ENCODE measurements at places on chromosomes 5 and 9.

DNA sequence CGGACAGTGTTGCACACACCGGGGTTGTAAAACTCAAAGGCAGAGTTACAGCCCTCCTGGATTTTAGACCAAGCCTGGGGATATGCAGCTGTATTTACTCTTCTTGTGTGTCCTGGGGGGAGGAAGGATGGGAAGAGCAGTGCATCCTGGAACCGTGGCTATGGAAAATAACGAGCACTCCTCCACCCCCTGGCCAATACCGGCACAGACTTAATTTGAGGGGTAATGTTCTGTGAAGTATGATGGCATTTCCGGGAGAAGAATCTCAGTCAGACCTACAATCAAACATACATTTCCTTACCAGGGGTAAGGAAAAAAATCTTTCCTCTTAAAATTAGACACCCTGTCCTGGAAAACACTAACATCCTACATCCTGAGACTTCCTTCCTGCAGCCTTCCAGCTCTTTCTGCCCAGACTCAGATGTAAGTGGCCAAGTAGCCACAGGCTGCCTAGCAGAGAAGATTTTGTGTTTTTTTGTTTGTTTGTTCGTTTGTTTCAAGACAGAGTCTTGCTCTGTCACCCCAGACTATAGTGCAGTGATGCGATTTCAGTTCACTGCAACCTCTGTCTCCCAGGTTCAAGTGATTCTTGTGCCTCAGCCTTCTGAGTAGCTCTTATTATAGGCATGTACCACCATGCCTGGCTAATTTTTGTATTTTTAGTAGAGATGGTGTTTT is 11.0 kb upstream of the ERMP1 start:
- DNase-seq = peak; percentile 63

DNA sequence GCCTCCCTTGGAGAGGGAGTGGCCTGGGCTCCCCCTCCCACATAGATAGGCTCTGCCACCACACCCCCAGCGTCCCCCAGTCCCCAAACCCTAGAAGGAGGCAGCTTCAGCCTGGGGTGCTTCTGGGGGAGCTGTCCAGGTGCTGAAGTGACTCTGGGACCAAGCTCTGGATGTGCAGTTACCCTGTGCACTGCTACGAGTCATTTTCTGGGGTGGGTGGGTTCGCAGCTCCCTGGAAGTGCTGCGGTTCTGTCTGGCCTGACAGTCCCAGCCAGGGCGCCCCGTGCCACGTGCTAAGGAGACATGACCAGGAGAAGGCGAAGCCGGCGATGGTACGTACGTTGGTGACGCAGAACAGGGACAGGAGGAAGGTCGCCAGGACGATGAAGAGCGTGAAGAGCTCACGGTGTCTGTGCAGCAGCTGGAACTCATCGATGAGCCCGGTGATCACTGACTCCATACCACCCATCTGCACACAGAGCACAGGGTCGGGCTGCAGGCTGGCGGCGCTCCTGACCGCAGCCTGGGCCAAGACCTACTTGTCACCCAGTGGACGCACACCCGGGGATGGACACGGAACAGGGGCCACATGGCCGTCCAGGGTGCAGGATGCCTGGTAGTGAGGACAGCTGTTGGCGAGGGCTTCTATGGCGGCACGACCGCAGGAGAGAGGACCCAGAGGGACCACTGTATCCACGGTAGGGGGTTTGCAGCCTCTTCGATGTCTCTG is 35.7 kb downstream of the SLC6A3 start:
- DNase-seq = peak; percentile 6

DNA sequence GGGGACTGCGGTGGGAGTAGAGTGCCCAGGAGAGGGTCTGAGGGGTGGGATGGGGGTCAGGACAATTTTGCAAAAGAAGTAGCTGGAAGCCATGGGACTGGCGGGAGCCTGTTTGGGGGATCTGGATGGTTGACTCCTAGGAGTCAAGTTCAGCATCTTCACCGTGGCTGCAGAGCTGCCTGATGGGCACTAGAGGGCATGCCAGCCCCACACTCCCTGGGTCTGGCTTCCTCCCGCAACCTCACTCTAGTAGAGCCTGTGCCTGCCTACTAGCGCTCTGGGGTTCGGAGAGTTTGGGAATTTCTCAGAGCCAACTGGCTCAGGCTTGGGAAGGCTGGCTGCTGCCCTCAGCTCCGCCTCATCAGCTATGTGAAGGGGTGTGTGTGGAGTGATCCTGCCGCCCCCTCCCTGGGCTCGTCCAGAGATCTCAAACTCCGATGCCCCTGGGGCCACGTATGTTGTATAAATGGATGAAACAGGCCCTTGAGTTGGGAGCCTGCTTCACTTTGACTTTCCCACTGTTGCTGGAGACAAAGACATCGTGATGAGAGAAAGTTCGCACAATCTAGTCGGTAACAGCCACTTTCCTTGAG is 10.8 kb downstream of the TSPAN17 start:
- no peak for DNase-seq

DNA sequence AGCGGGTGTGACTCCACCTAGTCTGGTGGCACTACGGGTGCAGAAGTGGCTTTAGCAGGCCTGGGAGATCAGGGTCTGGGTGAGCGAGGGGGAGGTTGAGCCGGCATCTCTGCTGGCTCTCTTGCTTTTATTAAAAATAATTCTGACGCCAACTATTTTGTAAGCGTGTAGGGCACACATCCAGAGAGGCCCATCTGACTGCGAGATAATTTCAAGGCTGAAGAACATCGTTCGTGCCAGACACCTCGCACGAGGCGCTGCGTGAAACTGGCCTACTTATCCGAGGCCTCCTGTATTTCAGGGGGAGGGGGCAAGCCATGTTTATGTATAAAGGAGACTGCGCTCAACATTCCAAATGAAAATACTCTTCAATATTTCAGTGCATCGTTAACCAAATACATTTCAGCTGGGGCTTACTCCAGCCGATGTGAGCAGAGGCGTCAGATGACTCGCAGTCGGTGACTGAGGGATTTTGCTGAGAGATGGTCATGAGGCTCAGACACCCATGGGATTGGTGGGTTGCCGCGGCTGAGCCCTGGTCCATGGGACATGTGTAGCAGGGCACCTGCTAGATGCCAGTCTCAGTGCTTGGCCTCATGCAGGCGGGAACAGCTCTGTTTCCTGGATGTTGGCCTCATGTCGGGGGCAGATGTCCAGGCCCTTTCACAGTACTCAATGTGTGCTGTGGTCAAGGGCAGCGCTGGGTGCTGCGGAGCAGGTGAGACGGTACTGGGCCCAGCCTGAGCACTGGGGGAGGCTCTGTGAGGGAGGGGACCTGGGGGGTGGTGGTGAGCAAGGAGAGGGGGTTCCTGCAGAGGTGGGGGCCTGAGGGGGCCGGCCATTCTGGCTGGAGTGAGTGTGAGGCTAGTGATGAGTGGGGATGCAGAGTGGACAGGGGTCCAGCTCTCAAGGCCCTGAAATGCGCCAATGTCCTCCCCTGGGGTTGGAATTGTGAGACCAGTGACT is 201.5 kb downstream of the DAB2IP start:
- DNase-seq = no peak

- no peak for DNase-seq
Measured at GRCh38 chr5:80128141-80128540, 93.0 kb downstream of the THBS4 start.

- no peak for DNase-seq
Measured at GRCh38 chr9:18492612-18493011, 18.7 kb downstream of the ADAMTSL1 start.

DNA sequence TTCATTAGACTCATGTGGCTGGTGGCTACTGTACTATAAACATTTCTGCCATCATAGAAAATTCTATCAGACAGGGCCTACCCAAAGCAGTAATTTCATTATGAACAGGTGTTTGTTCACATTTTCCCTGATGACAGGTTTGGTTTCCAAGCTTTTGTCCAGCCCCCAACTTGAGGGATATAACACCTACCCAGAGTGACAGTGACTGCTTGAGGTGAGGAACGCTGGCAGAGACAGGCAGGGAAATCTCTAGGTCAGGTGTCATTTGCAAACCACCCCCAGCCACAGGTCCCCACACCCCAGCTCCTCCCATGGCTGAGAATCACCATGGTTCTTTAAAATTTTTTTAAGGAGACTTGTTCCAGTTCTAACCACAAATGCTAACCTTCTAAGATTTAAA is 25.5 kb downstream of the GOLM1 start:
- no peak for DNase-seq

GRCh38 chr5:151283120-151283825 is 20.3 kb downstream of the SLC36A3 start:
- no peak for DNase-seq

DNA sequence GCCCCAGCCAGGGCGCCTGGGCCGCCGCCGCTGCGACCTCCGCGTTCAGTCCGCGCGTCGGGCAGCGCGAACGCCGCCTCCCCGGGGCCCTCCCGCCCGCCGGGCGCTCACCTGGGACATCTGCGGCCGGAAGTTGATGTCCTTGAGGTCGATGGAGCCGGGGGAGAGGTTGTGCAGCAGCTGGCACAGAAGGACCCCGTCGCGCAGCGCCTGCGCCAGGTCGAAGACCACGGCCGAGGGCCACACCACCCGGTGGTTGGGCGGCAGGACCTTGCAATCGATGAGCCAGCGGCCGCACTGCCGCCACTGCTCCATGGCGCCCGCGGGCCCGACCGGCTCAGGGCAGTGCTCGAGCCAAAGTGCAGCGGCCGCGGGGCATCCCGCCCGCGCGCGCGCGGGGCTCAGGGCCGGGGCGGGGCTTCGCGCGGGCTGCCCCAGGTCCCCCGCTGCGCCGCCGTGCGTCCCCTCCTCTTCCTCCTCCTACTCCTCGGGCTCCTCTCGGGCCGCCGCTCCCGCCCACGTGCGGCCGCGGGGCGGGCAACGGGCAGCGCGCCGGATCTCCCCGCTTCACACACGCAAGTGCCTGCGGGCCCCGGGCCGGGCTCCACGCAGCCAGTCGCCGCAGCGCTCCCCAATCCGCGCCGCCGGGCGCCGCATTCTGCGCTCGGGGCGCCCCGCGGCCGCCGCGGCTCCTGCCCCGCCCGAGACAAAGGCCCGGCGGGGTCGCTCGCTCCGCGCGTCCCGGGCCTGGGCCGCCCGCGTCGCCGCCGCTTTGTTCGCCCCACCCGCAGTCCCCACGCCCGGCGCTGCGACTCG is at the start of gene VAV2:
TSS of gene VAV2 (minus strand) at position 361 of the 816 bp plus-strand sequence. CDS start at position 315, 46 bp downstream.
- no peak for DNase-seq

- DNase-seq = no peak
Measured at GRCh38 chr5:133713751-133714150, 101.4 kb upstream of the FSTL4 start.

- DNase-seq = peak; percentile 38
Measured at GRCh38 chr9:99057665-99058625, 47.0 kb upstream of the TGFBR1 start.

DNA sequence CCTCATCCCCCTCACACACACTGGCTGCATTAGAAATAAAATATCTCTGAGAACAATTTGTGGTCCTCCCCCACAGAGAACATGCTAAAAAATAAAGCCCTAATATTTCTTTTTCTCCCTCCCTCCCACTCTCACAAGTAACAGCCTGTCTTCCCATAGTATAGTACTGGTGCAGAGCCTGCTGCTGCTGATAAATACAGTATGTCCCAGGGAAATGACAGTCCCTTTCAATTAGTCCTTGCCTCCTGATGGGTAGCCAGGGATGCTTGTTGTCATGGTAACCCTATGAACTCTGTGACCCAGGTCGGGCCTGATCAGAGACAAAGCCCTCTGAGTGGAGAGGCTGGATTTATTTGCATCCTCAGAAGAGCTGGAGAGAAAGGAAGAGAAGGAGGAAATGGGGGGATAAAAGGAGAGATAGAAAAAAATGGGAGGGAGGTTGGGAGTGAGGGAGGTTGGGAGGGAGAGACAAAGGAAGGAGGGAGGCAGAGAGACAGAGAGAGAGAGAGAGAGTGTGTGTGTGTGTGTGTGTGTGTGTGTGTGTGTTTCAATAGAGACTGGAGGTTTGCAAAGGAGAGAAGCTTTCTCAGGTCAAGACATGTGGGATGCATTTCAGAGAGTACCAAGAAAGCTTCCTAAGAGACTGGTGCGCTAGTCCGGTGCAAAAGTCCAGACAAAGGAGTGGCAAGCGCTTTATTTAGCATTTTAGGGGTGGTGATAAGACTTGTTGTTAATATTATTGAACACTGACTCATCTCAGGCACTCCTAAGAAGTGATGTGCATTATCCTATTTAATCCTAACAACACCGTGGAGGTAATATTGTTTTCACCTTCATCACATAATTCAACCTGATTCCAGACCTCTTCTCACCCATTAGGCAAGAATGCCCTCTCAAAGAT is 260.8 kb downstream of the FAM114A2 start:
- DNase-seq = no peak

- no peak for DNase-seq
Measured at GRCh38 chr5:43041110-43041668, 1.1 kb upstream of the ANXA2R start.

- DNase-seq = no peak
Measured at GRCh38 chr9:106207298-106207697, 513.0 kb downstream of the TMEM38B start.

GRCh38 chr9:129365196-129365595 is 187.1 kb upstream of the IER5L start:
- DNase-seq = no peak

- DNase-seq = no peak
Measured at GRCh38 chr5:1931604-1932231, 49.0 kb upstream of the IRX4 start.

- DNase-seq = no peak
Measured at GRCh38 chr9:114445616-114446015, 57.8 kb upstream of the AKNA start.

- DNase-seq = no peak
Measured at GRCh38 chr5:132459983-132460838, 30.4 kb downstream of the IRF1 start.

DNA sequence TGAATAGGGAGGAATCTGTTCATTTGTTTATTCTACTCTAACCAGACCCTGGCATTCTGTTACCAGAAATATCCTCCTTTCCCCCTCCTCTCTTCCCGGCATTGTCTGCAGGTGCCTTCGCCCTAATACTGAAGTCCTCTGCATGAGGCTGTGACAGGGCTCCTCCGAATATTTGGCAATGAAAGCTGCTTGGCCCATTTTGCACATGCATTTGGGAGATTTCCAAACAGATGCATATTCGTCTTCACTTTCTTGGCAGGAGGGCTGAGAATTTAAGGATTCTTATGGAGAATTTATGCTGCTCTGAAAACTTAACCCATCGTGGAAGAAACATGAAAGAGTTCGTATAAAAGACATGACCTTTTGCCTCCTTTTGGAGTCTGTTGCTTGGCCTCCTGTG is 484.0 kb downstream of the ZNF608 start:
- no peak for DNase-seq

DNA sequence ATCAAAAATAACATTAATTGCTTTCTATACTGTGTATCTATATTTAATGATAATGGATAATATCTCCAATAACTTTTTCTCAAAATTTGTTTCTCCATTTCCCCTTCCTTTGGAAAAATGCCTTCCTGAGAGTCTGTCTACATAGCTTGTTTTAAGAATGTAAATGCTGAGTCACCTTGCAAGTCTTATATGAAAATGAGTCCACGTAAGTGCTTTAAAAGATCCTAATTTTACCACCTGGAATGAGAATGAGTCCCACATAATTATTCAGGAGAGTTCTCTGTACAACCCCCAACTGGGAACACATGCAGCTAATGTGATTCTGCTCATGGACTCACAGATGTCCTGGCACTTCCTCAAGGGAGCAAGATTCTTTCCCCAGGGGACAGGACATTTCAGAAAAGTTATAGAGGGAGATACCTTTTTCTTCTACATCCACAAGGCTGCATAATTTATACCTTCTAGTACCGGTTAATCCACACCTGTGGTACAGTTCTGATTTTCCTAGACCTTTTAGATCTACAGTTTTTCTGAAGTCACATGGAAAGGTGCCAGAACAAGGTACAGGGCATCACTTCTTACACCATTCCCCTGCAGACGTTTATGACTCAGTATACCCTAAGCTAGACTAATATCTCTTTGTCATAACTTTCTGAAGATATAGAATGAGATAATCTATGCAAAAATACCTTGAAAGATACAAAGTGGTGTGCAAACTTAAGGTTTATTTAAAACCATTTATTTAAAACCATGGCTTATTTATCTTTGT is 314.1 kb downstream of the CETN3 start:
- no peak for DNase-seq
